Stimulated activated CD8-positive, alpha-beta memory T cell treated with anti-CD3 and anti-CD28 coated beads, Interleukin-4, amount 100 ng/mL, for 4 hours (primary cell): ENCODE measurements at places on chromosomes 1 and 21.

DNA sequence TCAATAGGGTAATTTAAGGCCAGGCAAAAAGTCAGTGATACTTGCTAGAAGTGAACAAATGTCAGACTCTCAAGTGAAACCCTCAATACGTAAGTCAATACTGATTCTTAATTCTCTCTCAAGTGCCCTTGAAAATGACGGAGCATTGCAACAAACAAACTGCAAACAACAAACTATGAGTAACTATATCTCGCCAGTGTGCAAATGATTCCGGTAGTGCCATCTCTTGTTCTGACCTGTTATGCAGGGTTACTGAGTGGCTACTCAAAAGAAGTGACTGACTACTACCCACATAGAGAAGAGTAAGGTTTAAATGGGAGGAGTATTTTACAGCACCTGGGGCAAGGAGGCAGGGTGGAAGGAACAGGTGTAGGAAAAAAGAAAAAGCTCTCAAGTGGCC lies 1.6 kb downstream of the SLC19A2 start:
- DNase-seq, result no peak

GRCh38 chr21:14955936-14956520 lies 108.8 kb downstream of the NRIP1 start:
- DNase-seq, result no peak

GRCh38 chr1:36199934-36200741 lies 24.1 kb upstream of the THRAP3 start:
- DNase-seq, result no peak

DNA sequence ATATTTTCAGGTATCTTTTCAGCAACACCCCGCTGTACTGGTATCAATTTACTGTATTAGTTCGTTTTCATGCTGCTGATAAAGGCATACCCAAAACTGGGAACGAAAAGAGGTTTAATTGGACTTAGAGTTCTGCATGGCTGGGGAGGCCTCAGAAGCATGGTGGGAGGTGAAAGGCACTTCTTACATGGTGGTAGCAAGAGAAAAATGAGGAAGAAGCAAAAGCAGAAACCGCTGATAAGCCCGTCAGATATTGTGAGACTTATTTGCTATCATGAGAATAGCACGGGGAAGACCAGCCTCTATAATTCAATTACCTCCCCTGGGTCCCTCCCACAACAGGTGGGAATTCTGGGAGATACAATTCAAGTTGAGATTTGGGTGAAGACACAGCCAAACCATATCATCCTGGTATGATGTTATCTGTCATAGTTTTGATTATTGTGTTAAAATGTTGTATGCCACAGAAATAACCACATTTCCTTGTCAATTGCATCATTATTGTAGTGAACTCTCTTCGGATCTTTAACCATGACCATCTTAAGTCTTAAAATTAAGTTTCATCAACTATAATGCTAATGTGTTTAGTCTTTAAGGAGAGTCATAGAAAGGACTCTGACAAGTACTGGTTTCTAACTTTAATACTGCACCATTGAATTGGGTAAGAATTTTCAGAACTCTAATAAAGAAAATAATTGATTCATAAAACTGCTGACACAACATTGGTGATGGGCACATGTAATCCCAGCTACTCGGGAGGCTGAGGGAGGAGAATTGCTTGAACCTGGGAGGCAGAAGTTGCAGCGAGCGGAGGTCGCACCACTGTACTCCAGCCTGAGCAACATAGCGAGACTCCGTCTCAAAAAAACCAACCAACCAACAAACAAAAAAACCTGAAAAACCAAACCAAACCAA lies 58.2 kb downstream of the TBX19 start:
- no peak for DNase-seq

- no peak for DNase-seq
Measured at GRCh38 chr1:108719656-108720435, 7.1 kb downstream of the FNDC7 start.

DNA sequence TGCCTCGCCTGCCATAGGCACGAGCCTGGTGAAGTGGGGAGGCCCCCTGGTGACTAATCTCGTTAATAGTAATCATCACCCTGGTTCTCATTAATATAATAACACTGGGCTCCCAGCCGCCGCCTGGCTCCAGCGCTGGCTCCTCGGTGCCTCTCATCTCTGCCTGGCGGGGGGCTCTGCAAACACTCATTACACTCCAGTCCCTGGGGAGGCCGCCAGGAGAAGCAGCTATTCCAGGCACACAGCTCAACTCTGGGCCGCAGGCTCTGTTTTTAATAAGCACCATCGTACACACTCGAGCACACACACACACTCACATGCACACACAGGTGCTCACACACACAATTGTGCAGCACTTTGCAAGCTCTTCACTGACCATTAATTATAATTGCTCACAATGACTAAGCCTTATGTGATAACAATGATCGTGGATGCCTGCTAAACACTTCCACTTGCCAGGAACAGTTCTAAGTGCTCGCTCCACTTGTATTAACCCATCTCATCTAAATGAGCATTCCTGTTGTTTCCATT lies 52.2 kb downstream of the SDC3 start:
- DNase-seq, result no peak

- DNase-seq, result no peak
Measured at GRCh38 chr1:70115315-70115714, 90.1 kb downstream of the LRRC40 start.

DNA sequence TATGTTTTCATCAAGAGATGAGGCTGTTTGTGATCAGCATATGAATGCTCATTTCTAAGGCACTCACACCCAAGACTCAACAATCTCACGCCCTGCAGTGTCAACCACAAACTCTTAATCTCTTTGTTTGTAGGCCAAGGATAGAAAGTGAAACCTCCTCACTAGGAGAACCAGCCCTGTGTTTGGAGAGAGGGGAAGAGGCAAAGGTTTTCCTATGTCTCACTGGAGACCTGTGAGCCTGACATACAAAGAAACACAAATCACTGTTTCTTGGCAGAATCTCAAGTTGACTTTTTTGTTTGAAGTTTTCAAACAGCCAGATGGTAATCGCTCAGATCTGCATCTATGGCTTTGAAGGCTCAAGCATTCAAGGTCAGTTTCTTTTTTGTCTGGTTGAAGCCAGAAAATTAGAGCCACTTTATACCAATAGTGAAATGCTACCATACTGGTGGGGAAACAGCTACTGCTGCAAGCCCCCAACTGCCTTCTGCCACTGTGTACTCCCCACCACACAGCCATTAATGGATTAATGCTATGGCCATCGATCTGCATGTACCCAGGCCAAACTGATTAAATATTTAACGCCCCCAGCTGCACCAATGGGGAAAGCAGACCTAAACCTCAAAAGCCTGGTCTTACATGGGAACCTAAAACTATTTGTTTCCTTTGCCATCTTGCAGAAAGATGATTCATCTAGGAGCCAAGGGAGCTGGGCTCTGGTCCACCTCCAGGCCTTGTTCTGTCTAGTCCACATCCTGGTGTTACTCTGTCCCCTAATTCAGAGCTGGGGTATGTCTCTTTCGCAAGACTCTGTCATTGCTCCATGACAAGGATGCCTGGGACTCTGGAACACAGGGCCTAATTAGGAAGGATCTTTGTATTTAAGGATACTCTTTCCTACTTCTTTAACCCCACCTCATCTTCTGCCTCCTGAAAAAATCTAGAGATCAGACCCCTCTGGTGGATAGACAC lies 16.3 kb downstream of the PDZK1 start:
- DNase-seq, result peak; percentile 12

- DNase-seq, result no peak
Measured at GRCh38 chr1:66300972-66301451, 232.9 kb upstream of the SGIP1 start.

DNA sequence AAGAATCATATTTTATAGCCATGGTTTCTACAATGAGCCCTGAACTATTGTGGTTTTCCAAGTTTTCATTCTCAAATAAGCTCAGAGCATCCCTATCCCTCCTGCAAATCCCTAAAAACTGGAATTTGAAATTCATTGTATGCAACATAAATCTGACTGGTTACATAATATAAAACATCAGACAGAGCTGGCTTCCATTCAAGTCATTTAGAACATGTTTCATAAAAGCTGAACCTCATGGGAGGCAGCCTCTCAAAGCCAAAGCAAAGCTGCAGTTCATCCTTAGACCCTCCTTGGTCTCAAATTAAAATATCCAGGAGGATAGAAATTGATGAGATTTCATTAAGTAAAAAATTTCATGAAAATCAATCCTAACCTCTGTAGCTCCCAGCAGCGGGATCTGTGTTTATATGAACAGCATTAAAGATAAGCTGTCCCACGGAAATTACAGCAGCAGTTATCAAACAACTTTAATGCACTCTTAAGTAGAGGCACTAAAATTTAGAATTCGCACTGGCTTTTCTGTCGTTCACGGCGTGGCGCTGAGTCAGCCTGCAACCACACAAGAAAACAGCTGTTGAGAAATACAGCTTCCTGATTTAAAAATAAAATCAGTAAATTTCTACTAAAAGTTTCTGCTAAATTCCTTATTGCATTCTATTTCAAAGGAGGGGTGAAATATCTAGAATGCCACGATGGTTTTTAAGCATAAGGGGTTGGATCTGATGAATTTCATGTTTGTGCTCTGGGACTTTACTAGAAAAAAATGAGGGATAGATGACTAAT lies 99.9 kb upstream of the TIAM1 start:
- no peak for DNase-seq

DNA sequence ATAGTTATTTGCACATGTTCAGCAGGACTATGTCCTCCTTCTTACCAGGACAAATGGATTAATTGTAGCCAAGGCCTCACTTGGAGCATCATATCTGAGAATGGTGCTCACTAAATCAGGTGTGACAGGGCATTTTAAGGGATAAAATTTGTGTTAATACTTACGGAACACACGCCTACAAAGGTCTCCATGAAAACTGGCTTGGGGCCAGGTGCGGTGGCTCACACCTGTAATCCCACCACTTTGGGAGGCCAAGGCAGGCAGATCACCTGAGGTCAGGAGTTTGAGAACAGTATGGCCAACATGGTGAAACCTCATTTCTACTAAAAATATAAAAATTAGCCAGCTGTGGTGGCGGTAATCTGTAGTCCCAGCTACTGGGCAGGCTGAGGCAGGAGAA lies 75.1 kb upstream of the CAPZB start:
- no peak for DNase-seq

DNA sequence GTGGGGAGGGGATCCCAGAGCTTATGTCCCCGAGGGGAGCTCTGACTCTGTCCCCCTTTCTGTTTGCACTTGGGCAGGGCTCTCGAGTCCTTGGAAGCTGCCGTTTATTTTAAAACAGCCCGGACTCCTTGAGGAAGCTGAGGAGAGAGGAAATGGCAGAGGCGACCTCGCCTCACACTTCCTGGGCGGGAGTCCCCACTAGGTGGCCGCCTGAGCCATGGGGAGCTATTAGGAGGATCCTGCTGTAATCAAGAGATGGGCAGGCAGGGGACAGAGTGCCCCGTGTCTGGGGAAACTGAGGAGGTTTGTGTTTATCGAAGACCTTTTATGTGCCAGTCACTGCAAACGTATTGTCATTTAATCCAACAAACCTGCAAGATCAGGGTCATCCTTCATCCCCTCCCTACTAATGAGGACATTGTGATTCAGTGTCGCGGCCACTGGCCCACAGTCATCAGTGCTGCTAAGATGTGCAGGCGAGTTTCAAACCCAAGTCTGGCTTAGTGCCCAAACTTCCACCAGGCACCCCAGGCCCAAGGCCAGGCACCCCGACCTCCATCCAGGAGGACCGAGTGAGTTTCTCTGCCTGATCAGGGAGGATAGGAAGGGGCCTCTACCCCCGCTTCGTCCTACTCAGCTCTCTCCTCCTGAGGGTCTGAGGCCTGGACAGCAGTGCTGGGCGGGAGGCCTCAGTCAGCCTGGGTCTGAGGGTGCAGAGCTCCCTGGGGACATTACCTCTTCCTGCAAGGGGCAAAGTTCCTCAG lies 316.9 kb upstream of the VAMP3 start:
- DNase-seq, result no peak

- no peak for DNase-seq
Measured at GRCh38 chr1:77416692-77417450, 135.1 kb downstream of the AK5 start.

- no peak for DNase-seq
Measured at GRCh38 chr1:227355542-227356245, 37.4 kb upstream of the CDC42BPA start.

DNA sequence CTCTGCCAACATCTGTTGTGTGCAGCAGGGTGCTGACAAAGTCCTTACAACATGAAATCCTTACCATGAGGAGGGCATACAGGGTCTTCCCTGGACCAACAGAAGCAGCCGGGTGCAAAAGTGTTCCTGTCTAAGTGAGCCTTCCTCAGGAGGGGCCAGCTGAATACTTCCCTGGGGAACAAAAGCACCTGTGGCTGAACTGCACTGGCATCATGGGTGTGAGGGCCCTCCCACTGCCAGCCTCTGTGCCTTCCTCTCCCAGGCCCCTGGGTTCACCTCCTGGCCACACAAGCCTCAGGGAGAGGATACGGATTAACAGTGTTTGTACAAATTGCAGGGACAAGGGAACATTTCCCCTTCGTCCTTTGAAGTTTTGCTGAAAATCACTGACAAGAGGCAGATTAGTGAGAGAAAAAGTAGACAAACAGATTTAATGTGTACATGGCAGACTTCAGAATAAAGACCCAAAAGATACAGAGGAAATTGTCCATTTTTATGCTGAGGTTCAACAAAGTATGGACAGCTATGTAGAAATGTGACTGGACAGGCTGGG lies 91.0 kb upstream of the PPM1J start:
- DNase-seq, result no peak

DNA sequence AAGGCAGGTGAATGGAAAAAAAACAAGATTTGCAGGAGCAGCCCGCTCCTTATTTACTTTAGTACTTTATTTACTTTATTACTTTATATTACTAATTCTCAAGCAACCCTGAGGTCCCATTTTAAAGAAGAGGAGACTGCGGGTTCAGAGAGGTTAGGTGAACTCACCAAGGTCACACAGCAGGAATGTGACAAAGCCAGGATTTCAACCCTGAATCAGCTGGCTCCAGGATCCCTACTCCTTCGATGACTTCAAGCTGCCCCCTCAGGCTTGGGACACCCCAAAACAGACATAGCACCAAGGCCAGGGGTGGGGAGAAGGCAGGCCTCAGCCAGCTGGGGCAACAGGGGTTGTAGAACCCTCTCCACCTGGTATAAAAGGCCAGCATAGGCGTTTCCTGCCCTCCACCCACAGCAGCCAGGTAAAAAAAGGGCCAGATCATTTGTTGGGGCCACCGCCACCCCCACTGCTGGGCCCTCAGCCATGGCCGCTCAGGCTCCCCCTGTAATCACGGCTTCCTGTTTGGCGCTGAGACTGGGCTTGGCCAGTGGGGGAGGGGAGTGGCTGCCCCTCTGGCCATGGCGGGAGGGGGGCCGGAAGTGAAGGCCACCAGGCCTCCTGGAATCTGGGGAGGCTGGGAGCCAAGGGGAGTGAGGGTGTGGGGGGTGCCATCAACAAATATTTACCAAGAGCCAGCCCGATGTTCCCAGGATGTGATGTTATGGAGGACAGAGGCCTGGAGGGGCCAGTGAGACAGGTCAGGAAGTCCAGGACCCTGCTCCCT lies 6.6 kb downstream of the SDC3 start:
- no peak for DNase-seq

GRCh38 chr1:236018885-236019453 lies 45.9 kb downstream of the NID1 start:
- DNase-seq, result no peak

GRCh38 chr1:25705699-25706098 lies 89.1 kb downstream of the MAN1C1 start:
- DNase-seq, result no peak
